Cardiac muscle cell (in vitro differentiated cells and primary cell): ENCODE measurements at places on chromosomes 11 and 22.

- DNase-seq, result no peak
Observed at GRCh38 chr11:120608760-120609211, 97.2 kb downstream of the GRIK4 start.

- no peak for DNase-seq
Observed at GRCh38 chr22:48333816-48334735, 1493.6 kb downstream of the BRD1 start.

DNA sequence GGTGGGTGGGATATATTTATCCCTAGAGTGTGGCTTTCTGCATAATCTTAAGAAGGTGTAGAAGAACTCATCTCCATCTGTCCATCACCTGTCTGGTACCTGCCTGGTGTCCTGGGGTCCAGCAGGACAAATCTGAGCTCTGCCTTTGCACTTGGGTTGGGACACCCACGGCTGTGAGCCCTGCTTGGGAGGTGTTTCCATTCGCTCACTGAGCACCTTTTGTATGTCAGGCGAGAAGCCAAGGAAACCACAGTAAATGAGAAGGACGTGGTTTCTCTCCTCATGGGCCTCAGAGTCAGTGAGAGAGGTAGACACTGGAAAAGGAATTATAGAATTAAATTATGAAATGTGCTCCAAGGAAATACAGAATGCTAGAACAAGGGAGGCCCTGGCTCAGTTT is 555.9 kb downstream of the MIAT start:
- DNase-seq, result peak; percentile 63

DNA sequence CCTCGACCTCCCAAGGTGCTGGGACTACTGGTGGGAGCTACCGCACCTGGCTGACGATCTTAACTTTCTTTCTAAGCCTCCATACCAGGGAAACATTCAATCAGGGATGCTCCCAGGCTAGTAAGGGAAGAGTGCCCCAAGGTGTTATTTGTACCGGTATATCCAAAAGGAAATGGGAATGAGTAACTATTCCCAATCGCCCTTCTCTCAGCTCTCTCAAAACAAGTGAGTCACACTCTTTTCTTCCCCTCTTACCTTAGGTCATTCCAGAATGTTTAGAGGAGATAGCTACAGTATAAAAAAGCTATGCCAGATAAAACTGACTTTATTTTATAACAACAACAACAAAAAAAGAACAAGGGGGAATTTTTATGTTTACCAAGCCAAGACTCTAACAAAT is 13.7 kb downstream of the DCDC1 start:
- DNase-seq, result no peak

- DNase-seq, result no peak
Observed at GRCh38 chr11:110272919-110273318, 23.5 kb downstream of the RDX start.

DNA sequence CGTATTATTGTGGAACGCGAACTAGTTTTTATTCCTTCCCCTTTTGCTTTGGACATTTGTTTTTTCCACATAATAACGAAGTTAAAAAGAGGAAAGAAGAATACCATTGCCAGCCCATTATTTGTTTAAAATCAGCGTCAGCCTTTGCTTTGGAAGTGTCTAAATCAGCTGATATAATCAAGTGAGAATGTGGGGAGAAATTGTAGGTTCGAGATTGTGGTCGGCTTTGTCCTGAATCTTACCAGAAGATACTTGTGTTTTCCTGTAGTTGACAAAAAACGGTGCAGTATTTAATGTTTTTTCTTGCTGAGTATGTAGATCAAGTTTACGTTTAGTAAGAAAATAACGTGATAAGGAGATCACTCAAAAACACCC is 935 bp downstream of the ZNF143 start:
- DNase-seq, result no peak

- DNase-seq, result no peak
Observed at GRCh38 chr11:70872955-70873735, 379.2 kb downstream of the SHANK2 start.

GRCh38 chr11:129580278-129580677 is 204.6 kb downstream of the BARX2 start:
- no peak for DNase-seq

DNA sequence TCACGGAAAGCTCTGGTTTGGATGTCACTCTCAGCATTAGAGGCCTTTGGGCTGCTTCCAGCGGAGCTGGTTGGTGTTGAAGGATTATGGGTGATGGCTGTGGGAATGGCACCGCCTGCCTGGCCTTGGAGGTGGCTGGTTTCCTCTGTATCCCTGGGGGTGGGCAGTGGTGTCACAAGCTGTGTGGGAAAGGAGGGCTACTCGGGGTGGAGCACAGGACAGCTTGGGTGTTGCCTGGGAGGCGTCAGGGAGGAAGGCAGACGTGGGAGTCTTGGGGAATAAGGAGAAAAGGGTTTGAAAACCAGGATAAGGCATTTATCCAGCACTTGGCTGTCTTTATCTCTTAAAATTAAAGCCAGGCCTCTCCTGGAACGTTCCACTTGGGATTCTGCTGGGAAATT is 71.8 kb downstream of the ADAMTS15 start:
- peak; percentile 57 for DNase-seq

GRCh38 chr11:61037441-61038093 is 64.7 kb upstream of the CD5 start:
- DNase-seq, result peak; percentile 31

- peak; percentile 22 for DNase-seq
Observed at GRCh38 chr11:2537896-2538724, 93.3 kb downstream of the KCNQ1 start.

GRCh38 chr11:46120346-46121300 is 631 bp downstream of the PHF21A start:
- DNase-seq, result peak; percentile 70

GRCh38 chr22:25062386-25063085 is 110.0 kb downstream of the KIAA1671 start:
- DNase-seq, result no peak

- DNase-seq, result no peak
Observed at GRCh38 chr11:6395470-6396060, 5.3 kb downstream of the SMPD1 start.

GRCh38 chr11:97764605-97765004 is 1256.1 kb upstream of the CNTN5 start:
- DNase-seq, result peak; percentile 8

DNA sequence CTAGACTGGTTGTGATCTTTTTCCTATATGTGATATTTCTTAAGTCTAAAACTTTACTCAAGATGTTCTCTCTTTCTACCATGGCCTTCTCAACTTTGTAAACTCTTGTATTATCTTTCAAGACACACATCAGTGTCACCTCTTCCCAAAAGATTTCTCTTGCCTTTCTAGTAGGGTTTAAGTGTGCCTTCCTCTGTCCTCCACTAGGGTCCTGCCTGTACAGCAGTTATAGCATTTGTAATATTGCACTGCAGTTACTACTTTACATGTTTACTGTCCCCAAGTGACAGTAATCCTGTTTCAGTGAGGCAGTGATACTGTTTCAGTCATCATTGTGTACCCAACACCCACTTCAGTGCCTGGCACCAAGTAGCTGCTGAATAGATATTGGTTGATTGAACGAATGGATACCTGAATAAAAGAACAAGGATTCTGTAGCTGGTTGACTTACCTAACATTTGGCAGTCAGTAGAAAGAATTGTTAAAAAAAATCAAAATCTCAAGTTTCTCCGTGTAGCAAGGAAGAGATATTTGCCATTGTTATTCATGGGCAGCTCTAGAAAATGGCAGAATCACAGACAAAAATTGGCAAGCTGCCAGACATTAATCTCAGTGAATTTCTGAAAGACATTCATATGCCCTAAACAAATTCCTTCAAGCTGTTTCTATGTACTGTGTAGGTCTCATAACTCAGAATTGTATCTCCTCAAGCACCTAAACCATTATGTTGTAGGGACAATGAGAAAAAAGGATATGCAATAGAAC is 79.4 kb downstream of the RBMXL2 start:
- DNase-seq, result no peak

GRCh38 chr11:79097246-79097875 is 343.5 kb downstream of the TENM4 start:
- no peak for DNase-seq

DNA sequence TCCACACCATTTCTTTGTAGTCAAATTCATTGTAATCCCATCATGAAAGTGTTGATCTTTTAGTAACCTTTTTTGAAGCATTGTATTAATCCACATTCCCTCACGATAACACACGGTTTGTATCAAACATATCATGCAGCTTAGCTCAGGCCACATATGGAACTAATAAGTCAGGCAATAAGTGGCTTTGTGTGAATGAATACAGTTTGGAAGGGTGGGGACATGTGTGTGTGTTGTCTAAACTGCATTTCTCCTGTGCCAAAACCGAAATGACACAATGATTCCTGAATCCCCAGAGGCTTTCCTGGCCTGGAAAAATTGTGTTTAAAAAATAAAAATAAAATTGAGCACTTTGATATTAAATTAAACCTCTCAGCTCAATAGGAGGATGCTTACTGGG is 98.3 kb downstream of the WNT11 start:
- DNase-seq, result no peak

DNA sequence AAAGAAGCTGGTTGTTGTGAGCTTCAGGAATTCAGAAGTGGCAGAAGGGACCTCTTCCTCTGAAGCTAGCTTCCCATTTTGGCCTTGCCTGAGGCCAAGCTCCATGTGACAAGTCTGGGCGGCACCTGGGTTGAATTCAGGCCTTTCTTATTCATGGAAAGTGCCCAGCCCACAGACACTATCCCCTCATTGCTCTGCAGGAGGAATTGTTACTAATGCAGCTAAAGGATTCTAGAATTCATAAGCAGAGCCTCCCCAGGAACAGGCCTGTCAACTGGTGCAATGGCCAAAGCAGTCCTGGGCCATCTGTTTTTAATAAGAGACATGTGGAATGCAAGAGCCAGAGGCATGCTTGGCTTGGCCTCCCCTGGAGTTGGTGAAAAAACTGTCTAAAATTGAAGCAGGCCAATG is 71.4 kb downstream of the SLC1A2 start:
- DNase-seq, result peak; percentile 66

DNA sequence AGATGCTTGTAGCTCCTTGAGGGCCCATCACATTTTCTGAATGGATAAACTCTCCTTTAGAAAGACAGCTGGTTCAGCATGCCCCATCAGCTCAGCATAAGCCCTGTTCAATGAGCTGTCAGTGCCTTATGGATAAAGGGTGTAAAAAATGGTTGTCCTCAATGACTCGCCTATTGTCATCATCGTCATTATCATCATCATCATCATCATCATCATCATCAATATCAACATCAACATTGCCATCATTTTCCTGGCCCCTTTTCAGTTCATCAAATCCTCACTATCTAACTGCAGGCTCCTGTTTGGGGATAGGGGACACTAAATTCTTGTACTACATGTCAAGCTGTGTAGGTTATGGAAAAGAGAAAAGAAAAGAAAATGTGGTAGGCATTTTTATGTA is 310.7 kb upstream of the MTNR1B start:
- no peak for DNase-seq
